ENCODE measurements at places on chromosomes 5 and 9.

DNA sequence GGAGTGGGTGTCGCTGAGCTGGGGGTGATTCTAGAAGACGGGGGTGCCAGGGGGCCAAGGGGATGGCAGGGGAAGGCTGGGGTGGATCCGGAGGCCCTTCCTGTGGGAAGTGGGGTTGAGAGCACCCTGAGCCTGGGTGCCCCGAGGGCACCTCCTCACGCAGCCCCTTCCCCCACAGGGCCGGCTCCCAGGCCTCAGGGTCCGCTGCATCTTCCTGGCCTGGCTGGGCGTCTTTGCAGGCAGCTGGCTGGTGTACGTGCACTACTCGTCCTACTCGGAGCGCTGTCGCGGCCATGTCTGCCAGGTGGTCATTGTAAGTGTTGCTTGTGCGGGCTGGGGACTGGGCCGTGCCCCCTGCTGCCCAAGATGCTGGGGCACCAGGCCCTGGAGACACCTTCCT lies 5.0 kb downstream of the DIPK1B start:
- no peak for DNase-seq

DNA sequence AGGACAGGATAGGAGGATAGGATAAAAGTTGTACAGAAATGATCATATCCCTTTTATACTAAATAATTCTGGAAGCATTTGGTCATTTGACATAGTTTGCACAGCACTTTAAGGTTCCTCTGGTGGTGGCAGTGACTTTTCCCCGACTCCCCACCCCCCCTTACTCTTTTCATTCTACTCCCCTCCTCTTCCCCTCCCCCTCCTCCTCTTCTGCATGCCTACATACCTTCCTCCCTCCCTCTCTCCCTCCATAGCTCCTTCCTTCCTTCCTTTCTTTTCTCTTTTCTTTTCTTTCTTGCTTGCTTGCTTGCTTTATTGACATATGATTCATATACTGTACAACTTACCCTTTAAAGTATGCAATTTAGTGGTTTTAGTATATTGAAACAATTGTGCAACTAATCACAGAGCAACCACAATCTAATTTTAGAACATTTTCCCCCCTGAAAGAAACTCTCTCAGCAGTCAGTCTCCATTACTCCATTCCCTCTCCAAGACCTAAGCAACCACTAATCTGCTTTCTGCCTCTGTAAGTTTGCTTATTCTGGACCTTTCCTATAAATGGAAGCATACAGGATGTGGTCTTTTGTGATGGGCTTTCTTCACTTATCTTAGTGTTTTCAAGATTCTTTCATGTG lies 159.0 kb downstream of the HACD4 start:
- DNase-seq: no peak

GRCh38 chr5:126139086-126139485 lies 284.1 kb upstream of the GRAMD2B start:
- DNase-seq: no peak

DNA sequence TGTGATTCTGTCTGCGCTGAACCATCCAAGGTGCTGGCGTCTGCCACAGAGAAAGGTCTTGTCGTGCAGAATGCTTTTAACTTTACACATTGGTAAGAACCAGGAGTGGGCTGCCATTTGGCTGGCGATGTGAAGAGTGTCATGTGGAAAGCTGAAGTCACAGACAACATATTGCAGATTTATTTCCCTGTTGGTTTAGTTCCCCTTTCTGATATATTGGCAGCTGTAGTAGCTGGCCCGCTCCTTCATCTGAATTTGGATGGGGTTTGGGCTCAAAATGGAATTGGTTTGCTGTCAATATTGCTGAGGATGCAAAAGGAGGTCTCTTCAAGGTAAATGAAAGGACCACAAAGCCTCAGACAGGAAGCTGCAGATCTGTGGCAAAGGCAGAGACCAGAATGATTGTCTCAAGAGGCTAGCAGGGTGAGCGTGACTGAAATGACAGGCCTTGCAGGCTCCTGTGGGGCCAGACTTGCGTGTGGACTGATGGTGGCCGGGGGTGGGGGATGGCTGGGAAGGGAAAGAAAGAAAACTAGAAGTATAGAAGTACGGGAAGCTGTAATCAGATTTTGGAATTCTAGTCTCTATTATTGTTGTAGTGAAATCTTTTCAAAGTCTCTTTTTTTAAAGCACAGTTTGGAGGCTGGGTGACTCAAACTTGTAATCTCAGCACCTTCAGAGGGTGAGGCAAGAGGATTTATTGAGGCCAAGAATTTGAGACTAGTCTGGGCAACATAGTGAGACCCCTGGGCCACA lies 25.1 kb upstream of the CD180 start:
- DNase-seq: peak; percentile 36

GRCh38 chr9:76619640-76620039 lies 144.6 kb upstream of the PCA3 start:
- no peak for DNase-seq

GRCh38 chr9:132049323-132049882 lies 30.3 kb downstream of the MED27 start:
- DNase-seq: no peak

DNA sequence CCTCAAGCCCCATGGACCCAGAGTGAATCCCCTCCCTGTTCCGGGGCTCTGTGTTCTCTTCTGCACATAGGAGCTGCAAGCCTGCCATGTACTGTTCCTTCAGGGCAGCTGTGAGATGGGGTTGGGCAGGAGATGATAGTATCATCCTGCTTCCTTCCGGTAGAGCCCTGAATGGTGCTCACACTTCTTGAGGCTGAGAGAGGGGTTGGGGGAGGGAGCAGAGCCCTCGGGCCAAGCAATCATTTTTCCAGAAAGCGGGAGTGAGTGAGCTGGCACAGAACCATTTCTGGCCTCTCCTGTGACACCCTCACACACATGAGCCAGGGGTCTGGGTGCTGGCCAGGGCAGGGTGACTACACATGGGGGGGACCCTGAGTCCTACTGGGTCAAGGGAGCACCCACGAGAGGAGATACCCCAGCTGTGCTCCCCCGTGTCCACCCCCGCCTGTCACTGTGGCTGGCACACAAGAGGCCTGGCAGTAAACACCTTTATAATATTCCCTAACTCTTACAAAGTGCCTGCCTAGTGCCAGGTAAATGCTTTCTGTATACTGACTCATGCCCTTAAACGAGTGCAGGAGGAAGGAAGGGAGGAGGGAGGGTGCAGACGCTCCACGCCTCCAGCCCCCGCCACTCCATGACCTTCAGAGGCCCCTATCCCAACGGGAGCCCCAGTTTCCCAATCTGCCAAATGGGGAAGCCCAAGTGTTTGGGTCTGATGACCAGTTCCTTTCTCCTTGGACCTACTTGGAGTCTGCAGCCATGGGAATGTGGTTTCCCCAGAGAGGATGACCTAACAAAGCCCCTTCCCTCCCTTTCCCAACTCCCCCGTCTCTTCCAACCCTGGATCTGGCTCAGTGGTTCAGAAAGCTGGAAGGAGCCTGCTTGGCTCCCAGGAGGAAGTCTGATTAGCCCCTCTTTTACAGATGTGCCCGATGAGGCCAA lies 15.5 kb downstream of the AKNA start:
- DNase-seq: no peak
